Mesothelial cell of epicardium (in vitro differentiated cells): ENCODE measurements at places on chromosomes 7 and 10. TPM values are rescaled to one million over a fixed set of nuclear protein-coding genes. Genes with fewer than 3 reads are reported as not detected.

GRCh38 chr7:34011696-34012095 lies 106.4 kb downstream of the BMPER start:
- no peaks in the 10 kb centered on the region for H3K36me3 ChIP-seq
- DNase-seq, result no peak
- no peaks in the 10 kb centered on the region for H3K27me3 ChIP-seq
- H3K4me1 ChIP-seq, result peaks cover 7% of the 10 kb centered on the region

DNA sequence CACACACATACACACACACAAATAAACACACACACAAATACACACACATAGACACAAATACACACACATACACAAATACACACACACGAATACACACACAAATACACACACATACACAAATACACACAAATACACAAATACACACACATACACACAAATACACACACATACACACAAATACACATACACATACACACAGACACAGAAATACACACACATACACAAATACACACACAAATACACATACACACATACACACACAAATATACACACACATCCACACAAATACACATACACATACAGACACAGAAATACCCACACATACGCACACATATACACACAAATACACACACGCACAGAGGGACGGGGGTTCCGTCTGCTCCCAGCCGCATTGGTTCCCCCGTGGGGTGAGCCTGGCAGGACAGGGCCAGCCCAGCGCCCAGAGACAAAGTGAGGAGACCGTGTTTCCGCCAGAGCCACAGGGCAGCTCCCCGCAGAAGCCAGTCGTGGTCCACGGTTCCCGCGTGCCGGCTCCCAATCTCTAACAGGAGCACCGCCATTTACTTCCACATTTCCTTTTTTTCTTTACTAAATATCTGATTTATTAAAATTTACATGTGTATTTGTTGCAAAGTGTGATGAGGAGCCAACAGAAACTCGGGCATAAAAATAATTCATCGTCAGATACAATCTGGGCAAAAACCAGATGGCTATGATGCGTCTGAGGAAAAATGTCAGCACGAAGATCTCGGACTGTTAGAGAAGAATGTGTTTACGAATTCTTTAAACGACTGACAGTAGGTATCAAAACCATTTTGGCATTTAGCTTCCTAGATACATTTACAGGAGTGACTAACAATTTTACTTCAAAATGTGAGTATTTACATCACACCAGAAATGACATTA lies 3.1 kb upstream of the KNDC1 start:
- DNase-seq, result no peak
- peak overlapping the region; percentile 84 for H3K27ac ChIP-seq
- peaks cover 30% of the 10 kb centered on the region for H3K27me3 ChIP-seq
- H3K4me1 ChIP-seq, result peaks cover 21% of the 10 kb centered on the region
- no peaks in the 10 kb centered on the region for H3K36me3 ChIP-seq

DNA sequence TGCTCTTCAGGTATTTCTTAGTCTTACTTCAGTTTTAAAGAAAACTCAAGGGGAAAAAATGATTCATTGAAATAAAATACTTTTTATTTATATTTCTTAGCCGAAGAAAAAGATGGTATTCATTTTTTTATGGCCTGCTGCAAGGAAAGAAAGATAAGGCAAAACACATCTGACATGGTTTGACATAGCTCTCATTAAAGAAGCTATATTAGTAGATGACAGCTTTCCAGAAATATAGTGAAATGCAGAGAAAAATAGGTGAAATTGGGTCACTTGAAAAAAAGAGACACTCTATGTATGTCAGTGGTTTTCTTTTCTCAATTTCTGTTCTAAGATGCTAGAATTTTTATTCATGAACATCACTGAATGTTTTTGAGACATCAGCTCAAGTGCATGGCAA lies 438.3 kb downstream of the PLXDC2 start:
- H3K27ac ChIP-seq, result peak overlapping the region; percentile 30
- DNase-seq, result no peak
- H3K4me3 ChIP-seq, result no peak overlapping the region
- peaks cover 19% of the 10 kb centered on the region for H3K36me3 ChIP-seq
- H3K4me1 ChIP-seq, result peaks cover 4% of the 10 kb centered on the region
- no peaks in the 10 kb centered on the region for H3K27me3 ChIP-seq

Gene CDK14
- 64.6 to 70.4 TPM (median 68.5 TPM) in 3 replicates for total RNA-seq

DNA sequence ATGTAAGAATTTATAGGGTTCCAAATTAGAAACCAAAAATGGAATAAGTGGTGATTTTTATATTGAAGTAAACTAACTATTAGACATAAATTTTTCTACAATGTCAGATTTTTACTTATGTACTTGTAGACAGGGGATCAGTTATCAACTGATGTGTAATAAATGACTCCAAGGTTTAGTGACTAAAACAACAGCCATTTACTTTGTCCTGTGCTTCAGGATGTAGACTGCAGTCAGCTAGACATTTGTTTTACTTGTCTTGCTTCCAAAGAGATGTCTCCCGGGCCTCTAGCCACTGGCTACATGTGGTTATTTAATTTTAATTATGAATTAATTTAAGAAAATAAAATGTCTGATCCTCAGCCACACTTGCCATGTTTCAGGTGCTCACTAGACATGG lies 249.7 kb upstream of the IGFBP3 start:
- H3K27ac ChIP-seq, result no peak overlapping the region
- peaks cover 22% of the 10 kb centered on the region for H3K4me1 ChIP-seq
- DNase-seq, result no peak
- no peaks in the 10 kb centered on the region for H3K27me3 ChIP-seq
- no peaks in the 10 kb centered on the region for H3K36me3 ChIP-seq

DNA sequence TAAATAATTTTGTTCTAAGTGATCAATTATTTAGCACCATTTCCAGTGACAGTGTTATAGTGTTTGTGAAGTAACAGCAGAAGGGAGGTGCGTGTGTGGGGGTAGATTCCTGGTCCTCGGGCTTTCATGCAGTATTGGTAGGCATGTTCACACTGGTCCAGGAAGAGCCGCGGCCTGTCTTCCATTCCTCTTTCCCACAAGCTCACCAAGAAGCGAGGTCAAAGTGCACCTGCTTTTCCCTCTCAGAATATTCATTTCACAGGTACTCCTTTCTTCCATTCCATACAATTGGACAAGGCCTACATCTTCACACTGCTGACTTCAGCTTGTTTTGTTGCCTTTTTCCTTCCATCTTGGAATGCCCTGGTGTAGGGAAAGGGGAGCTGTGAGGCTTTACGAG lies 151.8 kb upstream of the CELF2 start:
- no peak overlapping the region for H3K4me3 ChIP-seq
- H3K27me3 ChIP-seq, result peaks cover 2% of the 10 kb centered on the region
- no peak for DNase-seq

Gene UROS
- total RNA-seq, result 63.2 to 65.7 TPM (median 64.0 TPM) in 3 replicates

Gene MARCHF5
- 63.8 to 66.1 TPM (median 65.9 TPM) in 3 replicates for total RNA-seq

Gene ASB15
- not detected in 3 replicates for total RNA-seq

Gene FOXI2
- total RNA-seq, result not detected in 3 replicates

DNA sequence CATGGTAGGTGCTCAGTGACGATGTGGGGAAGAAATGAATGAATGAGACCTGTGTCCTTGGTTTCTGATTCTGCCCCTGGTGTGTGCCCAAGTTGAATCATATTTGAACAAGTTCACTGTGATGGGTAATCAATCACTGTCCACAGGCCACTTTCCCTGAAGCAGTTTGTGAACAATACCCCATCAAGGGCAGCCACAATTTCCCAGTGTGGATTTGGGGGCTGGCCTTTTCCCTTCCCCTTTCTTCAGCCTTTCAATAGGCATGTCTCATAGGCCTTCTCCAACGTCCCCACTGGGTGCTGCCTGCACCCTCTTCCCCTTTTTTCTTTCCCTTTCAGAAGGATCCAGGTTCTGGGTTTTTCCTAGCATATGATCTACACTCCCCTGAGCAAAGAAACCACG lies 64.7 kb downstream of the CREB5 start:
- no peak overlapping the region for H3K4me3 ChIP-seq
- H3K27ac ChIP-seq, result no peak overlapping the region
- H3K27me3 ChIP-seq, result no peaks in the 10 kb centered on the region

GRCh38 chr7:140541513-140542227 lies 62.4 kb upstream of the MKRN1 start:
- peaks cover 10% of the 10 kb centered on the region for H3K36me3 ChIP-seq
- peaks cover 46% of the 10 kb centered on the region for H3K4me1 ChIP-seq
- no peaks in the 10 kb centered on the region for H3K27me3 ChIP-seq

GRCh38 chr7:127608446-127608845 lies 9.5 kb downstream of the PAX4 start:
- H3K4me1 ChIP-seq, result no peaks in the 10 kb centered on the region
- no peak overlapping the region for H3K4me3 ChIP-seq
- H3K27me3 ChIP-seq, result peaks cover 26% of the 10 kb centered on the region
- DNase-seq, result no peak
- no peaks in the 10 kb centered on the region for H3K36me3 ChIP-seq
- H3K27ac ChIP-seq, result no peak overlapping the region

Gene CRPPA
- total RNA-seq, result 4.0 to 4.4 TPM (median 4.1 TPM) in 3 replicates

DNA sequence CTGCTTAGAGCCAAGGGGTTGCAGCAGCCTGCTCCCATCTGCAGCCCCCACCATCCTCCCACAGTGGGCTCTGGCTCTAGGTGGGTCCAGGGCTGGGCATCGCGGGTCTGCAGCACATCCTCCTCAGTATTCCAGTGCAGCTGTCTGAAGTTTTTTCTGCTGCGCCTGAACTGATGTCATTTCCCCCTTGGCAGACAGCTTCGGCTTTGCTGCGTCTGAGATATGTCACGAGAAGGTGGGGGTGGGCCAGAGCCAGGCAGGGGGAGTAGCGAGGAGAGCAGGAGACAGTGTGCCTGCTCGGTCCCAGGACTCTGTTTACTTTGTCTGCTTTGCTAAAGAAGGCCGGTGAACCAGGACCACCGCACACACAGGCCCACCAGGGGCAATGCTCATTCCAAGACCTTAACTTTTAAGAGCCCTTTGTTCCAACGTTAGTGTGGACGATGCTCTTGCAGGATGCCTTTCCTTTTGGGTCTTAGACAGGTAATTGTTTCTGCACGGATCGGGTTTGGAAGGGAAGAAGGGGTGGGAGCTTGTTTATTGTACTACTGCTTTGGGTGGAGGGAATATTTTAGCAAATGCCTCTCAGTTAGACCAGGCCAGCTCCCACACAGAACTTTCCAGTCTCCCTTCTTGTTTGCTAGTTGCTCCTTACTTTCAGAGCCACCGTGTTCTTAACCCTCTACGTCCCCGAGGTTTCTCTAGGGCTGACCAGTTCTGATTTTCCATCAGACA lies 32.4 kb downstream of the WBP1L start:
- H3K4me3 ChIP-seq, result peak overlapping the region; percentile 70
- no peaks in the 10 kb centered on the region for H3K27me3 ChIP-seq
- H3K27ac ChIP-seq, result peak overlapping the region; percentile 98
- peak; percentile 63 for DNase-seq
- H3K36me3 ChIP-seq, result no peaks in the 10 kb centered on the region

DNA sequence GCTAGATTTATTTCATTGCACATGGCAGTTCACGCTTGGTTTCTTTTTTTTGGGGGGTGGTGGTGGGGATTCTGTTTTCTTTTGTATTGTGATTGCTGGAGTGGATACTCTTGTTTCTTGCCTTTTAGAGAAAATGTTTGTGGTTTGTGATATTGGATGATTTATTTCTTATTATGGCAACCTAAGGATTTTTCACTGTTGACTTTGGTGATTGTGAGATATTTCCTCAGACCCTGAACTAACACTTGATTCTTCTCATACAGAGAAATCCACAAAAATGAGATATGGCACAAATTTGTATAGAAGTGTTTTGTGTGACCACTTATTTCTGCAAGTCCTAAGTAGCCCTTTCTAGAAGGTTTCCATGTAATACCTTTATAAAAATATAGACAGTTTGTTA lies 871.1 kb downstream of the LRMDA start:
- H3K36me3 ChIP-seq, result no peaks in the 10 kb centered on the region
- H3K27me3 ChIP-seq, result no peaks in the 10 kb centered on the region

DNA sequence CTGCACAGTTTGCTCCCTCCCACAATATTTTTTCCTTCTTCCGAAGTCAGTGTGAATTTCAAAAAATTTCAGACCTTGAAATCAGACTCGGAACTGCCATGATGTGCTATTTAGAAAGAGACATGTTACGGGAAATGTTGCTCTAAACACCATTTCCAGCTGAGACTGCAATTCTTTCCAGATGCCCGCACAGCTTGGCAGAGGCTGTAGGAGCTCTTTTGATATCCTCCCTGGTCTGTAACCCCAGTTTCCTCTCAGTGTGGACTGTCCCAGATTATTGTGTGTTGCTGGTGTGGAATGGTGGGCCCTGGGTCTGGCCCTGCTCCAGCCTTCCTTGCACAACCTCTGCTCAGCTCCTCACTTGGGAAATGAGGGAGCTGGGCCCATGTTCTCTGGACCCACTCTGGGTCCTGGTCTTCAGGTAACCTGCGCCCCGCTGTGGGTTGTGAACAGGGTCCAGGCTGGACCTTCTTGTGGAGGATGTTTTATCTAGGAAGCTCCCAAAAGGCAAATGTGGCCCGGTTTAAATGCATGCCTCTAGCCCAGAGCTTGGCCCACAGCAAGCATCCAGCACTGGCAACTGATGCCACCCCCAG lies 172.8 kb upstream of the CXCL12 start:
- H3K4me3 ChIP-seq, result no peak overlapping the region
- H3K27me3 ChIP-seq, result peaks cover 40% of the 10 kb centered on the region
- no peak for DNase-seq
- H3K4me1 ChIP-seq, result no peaks in the 10 kb centered on the region
- H3K27ac ChIP-seq, result no peak overlapping the region

DNA sequence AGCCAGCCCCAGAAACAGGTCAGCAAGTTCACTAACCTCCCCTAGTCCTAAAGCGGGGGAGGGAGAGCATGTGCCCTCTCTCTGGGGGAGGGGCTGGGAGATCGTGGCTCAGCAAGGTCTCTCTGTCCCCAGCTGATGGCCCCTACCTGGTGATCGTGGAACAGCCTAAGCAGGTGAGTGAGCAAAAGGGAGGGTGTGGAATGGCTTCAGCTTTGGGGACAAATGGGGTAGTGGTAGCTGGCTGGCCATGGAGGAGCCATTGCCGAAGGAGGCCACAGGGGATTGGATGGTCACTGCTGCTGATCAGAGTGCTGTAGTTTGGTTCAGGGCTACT lies 779 bp downstream of the NFKB2 start:
- no peaks in the 10 kb centered on the region for H3K36me3 ChIP-seq
- no peaks in the 10 kb centered on the region for H3K27me3 ChIP-seq
- DNase-seq, result no peak
- H3K4me3 ChIP-seq, result peak overlapping the region; percentile 75

- no peaks in the 10 kb centered on the region for H3K36me3 ChIP-seq
- peaks cover 11% of the 10 kb centered on the region for H3K4me1 ChIP-seq
- DNase-seq, result no peak
- no peak overlapping the region for H3K27ac ChIP-seq
- peaks cover 16% of the 10 kb centered on the region for H3K27me3 ChIP-seq
These were observed 10.1 kb downstream of the FZD8 start for GRCh38 chr10:35632027-35632426.

- no peak for DNase-seq
- H3K4me3 ChIP-seq, result peak overlapping the region; percentile 58
- H3K27me3 ChIP-seq, result peaks cover 87% of the 10 kb centered on the region
These were observed 1.5 kb downstream of the RET start for GRCh38 chr10:43078175-43078985.

- no peak for DNase-seq
- peaks cover 73% of the 10 kb centered on the region for H3K27me3 ChIP-seq
- H3K27ac ChIP-seq, result no peak overlapping the region
- no peak overlapping the region for H3K4me3 ChIP-seq
- H3K4me1 ChIP-seq, result peaks cover 42% of the 10 kb centered on the region
- H3K36me3 ChIP-seq, result no peaks in the 10 kb centered on the region
These were observed 2.2 kb upstream of the CELF2 start for GRCh38 chr10:11015446-11015934.

Gene MBL2
- total RNA-seq, result not detected in 3 replicates

Gene LOXL4
- 7.0 to 7.9 TPM (median 7.5 TPM) in 3 replicates for total RNA-seq

Gene CYP26C1
- 0.38 to 0.60 TPM (median 0.44 TPM) in 3 replicates for total RNA-seq
